Stimulated activated CD4-positive, alpha-beta T cell treated with anti-CD3 and anti-CD28 coated beads, Interleukin-2, amount 100 ng/mL, for 4 hours (primary cell): ENCODE measurements at places on chromosomes 13 and 19.
A peak's percentile ranks its signal among the peaks of the same experiment; 100 is the strongest.

- no peak for DNase-seq
These were observed 19.9 kb downstream of the ZNF574 start for GRCh38 chr19:42095814-42096230.

DNA sequence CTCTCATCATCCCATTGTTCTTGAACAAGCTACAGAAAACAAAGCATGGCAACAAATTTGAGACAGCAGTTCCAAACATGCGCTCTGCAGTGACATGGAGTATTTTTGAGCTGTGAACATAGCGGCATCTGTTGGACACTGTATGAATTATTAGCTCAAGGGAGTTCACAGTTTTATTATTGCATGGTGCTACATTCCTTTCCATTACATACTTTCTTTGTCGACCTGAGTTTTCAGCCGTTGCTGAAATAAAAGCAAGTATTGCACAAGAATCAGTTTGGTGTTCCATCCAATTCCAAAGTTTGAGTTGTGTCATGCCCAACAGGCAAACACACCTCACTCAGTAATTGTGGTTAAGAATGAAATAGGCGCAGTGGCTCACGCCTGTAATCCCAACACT lies 30.1 kb upstream of the METTL21C start:
- DNase-seq: no peak

GRCh38 chr13:42420304-42420703 lies 148.4 kb downstream of the AKAP11 start:
- peak; percentile 62 for DNase-seq

DNA sequence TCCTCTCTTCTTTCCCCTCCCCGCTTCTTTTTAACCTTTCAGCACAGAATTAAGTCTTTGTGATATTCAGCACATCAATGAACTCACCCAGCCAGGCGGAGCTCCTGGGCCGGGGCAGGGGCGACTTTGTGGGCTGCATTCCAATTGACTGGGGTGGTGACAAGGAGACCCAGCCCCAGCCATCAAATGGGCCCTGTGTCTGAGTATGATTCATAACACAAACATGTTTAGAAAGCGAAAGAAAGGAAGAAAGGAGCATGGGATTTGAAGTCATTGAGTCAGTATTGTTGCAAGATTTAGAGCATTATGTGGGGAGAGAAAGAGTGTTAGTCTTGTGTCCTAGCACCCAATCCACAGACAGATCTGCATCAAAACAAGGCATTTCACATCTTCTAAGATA lies 185.3 kb downstream of the LHFPL6 start:
- no peak for DNase-seq

DNA sequence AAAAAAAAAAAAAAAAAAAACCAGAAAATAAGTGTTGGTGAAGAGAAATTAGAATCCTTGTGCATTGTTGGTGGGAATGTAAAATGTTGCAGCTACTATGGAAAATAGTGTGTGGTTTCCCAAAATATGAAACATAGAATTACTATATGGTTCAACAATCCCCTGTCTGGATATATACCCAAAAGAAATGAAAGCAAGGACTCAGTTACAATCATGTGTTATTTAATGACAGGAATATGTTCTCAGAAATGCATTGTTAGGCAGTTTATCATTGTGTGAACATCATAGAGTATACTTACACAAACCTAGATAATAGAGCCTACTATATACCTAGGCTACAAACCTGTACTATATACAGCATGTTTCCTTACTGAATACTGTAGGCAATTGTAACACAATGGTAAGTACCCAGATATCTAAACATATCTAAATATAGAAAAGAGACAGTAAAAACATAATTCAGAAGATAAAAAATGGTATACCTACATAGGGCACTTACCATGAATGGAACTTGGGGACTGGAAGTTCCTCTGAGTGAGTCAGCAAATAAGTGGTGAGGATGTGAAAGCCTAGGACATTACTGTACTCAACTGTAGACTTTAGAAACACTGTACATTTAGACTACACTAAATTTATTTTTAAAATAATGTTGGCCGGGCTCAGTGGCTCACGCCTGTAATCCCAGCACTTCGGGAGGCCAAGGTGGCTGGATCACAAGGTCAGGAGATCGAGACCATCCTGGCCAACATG lies 25.7 kb upstream of the SLC7A1 start:
- no peak for DNase-seq

GRCh38 chr13:110669036-110669435 lies 36.9 kb downstream of the CARS2 start:
- DNase-seq: no peak

- no peak for DNase-seq
These were observed 216.2 kb downstream of the TUBA3C start for GRCh38 chr13:18965347-18965855.

GRCh38 chr13:110209950-110210603 lies 96.9 kb downstream of the COL4A1 start:
- DNase-seq: no peak

DNA sequence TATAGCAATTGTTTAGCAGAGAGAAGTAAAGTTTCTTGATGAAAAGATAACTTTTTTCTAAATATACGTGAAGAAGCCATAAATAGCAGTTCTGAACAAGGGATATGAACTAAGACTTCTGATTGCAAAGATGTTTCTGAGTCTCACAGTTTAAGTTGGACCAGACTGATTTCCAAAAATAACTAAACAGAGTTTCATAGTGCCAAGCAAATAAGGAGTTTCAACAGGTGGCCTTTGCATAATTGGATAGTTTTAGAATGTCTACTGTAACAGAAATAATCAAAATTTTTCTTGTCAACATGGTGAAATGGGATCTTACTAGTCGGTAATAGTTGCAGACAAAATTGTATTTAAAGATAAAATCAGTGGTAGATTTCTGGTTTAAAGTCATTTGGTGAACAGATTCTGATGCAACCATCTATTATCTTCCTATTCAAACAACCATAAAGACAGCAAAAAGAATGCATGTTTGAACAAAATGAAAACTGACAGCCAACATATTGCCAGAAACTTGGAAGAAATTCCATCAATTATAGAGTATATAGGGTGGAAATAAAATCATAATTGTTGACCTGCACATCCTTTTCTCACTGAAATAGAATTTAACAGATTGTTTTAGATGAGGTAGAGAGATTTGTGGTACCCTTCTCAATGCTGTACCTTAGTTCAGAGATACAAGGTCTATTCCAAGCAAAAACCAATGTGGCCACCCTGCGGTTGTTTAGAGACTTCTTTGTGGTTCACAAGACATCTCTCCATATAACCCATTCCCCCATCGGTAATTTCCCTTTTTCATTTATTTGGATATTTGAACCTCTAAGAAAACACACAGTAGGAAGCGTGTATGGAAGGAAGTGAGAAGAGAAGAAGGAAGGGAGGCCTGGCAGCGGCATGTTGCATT lies 275.3 kb downstream of the COG6 start:
- DNase-seq: no peak

DNA sequence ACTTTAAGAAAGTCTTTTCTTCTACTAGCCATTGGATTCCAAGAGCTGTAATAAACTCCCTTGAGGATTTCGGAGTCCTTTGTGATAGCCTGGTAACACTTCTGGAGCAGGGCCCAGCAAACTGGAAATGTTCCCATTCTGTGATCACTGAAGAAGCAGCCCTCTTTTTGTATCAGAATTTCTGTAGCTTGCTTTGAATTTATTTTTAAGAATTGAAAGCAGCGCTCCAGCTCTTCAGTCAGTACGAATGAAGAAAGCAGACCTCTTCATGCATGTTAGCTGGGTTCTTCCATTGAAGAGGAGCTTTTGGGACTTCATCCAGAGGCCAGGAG lies 141.5 kb downstream of the AKAP11 start:
- no peak for DNase-seq

- no peak for DNase-seq
These were observed 29.0 kb upstream of the RNF17 start for GRCh38 chr13:24734950-24735349.

- peak; percentile 35 for DNase-seq
These were observed 21.8 kb downstream of the DCAF15 start for GRCh38 chr19:13974073-13974472.

DNA sequence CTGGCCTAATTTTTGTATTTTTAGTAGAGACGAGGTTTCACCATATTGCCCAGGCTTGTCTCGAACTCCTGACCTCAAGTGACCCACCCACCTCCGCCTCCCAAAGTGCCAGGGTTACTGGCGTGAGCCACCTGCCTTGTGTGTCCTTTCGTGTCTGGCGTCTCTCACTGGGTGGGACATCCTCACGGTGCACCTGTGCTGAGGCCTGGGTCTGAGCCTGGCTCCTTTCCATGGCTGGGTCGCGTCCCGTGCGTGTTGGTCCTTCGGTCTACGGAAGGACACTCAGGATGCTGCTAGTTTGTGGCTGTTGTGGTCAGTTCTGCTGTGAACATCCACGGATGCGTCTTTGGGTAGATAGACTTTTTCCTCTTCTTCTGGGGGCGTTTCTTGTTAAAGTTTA lies 19.6 kb downstream of the PIAS4 start:
- no peak for DNase-seq

- no peak for DNase-seq
These were observed 82.1 kb upstream of the FRY start for GRCh38 chr13:31949486-31949885.

DNA sequence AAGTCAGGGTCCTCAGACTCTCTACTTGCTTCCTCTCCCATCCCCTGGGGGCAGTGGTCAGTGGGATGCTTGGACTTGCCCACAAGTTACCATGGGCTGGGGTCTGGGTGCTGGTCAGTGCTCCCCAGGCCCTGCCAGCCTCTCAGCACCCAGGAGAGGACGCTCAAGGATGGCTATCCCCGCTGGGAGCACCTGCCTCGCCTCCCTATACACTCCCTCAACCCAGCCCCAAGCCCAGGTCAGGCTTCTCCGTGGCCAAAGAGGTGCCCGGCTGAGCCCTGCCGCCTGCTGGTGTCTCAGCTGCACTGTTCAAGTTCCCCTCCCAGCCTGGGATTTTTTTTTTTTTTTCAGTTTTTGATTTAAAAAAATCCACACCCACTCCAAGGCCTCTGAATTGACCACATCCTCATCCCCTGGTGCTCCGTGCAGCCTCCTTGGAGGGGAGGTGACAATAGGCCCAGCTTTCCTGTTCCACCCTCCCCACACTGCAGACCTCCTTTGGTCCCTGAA lies 10.8 kb downstream of the F2RL3 start:
- DNase-seq: no peak

- peak; percentile 57 for DNase-seq
These were observed 4.0 kb upstream of the FLT3LG start for GRCh38 chr19:49469828-49470614.

DNA sequence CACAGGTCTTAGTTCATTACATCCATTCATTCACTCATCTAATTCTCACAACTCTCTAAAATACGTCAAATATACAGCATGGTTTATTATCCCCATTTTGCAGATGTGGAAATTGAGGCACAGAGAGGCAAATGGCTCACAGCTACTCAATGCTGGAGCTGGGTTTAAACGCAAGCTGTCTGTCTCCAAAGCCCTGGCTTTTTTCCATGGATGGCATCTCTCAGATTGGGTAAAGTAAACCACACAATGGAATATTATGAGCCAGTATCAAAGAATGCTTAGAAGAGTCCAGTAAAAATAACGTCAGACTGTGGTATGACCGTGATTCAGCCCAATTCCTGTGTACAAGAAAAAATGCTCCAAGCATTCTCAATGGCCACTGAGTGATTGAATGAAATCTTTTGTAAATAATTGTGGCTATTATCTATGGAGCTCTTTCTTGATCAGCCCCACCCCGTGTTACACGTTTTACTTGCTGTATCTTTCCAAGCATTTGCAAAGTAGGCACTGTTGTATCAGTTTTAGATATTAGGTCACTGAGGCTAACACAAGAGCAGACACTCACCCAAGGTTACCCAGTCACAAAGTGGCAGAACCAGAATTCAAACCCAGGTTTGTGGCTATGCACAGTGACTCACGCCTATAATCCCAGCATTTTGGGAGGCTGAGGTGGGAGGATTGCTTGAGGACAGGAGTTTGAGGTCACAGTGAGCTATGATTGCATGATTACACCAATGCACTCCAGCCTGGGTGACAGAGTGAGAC lies 5.5 kb upstream of the ACP7 start:
- DNase-seq: no peak

- no peak for DNase-seq
These were observed 98.9 kb downstream of the ESD start for GRCh38 chr13:46698014-46698413.

DNA sequence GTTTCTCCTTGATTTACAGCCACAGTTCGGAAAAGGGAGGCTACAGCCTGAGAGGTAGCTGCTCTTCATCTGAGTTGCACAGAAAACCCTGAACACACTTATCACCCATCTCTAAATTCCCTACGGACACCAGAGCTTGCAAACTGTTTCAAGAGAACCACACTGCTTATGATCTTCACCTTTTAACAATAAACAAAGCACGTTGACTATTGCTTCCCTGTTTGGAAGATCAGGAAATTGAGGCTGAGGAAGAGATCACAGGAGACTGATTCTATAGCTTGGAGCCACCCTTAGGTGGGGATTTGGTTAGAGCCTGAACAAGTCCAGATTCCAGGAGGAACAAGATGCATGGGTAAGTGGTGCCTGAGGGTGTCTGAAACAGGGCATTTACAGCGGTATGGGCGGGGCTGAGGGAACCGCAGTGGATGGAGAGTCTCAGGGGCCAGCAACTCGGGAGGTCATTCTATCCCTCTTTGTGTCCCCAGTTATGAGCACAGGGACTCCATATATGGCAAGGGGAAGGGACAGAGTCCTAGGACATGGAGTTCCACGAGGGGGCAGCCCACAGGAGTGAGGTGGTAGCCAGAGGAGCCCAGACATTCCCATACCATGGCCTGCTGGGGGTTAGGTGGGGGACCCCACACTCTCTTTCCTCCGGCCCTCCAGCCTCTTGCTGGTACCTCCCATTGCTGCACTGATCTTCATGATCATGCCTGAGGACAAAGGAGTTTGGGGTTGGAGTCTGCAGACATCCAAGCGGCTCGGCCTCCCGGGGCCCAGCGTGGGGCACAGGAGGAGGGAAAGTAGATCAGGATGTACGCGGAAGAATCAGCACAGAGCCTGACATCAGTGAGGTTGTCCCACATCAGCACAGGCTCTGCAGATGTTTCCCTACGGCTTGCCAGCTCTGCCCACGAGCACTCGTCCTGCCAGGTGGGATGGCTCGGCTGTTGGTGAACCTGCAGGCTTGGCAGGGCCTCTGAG lies 162.3 kb upstream of the ZNF536 start:
- no peak for DNase-seq

DNA sequence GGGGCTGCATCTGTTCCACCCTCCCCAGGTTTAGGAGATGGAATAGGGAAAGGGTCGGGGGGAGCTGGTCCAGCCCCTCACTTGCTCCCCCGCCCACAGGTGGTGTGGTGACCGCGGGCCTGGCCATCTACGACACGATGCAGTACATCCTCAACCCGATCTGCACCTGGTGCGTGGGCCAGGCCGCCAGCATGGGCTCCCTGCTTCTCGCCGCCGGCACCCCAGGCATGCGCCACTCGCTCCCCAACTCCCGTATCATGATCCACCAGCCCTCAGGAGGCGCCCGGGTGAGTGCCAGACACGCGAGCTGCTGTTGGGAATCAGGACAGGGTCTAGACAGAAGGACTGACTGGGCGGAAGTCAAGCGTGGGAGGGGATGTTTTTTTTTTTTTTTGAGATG lies 3.0 kb downstream of the CLPP start:
- no peak for DNase-seq

- no peak for DNase-seq
These were observed 3.6 kb upstream of the KMT5C start for GRCh38 chr19:55336101-55336500.
